ENCODE measurements at places on chromosomes 5 and 9. TPM values are rescaled to one million over a fixed set of nuclear protein-coding genes. Genes with fewer than 3 reads are reported as not detected.

NMUR2 gene
- not detected for total RNA-seq

DNA sequence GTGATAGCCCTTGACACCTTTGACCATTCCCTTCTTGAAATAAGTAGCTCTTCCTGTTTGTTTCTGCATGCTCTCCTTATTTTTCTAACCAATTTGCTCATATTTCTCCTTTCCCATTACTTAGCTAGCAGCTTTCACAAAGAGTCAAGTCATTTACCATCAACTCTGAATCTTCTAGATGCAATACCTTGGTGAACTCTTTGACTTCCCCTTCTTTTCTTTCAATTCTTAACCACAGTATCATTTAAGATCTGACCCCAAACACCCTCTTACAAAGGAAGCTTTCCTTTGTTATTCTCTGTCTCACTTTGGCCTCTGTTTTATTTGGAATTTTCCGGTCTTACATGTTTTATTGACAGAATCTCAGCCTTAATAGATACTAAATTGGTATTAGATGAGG, 14.0 kb downstream of the NFX1 start:
- DNase-seq: no peak

AGXT2 gene
- not detected for total RNA-seq

ABL1 gene
- 6.8 TPM for total RNA-seq

DNA sequence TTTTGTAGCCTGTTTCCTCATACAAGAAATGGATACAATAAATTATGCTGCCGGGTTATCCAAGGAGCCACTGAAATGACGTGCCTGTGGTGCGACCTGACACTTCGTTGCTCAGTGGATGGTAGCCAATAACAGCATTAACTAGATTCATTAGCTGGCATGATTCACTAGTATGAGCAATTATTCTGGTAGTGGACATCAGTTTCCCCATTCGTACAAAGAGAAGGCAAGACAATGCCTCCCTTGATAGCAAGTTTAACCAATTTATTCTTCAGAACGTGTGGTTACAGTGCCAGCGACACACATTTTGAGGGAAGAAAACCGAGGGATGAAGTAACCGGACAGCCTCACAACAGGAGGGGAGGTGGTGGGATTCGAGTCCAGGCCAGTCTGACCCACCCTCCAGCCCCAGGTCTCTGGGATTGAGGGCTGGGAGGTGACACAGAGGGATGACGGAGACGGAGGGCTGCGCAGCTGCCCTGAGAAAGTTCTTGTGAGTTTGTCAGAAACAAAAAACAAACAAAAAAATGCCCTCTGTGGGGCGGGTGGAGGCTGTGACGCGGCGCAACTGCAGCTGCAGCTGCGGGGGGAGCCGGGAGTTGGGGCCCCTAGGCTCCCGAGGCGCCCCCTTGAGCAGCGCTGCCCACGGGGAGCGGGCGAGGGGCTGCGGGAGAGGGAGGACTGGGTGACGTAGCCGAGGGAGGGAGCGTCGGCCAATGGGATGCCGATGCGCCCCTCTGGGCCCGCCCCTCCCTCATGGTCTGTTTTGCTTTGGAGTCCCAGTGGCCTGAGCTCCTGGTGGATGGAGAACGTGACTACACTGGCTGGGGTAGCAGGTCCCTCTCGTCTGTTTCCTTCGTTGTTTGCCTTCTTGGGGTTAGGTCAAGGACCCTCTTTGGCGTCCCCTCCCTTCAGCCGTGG, 10.9 kb downstream of the LHX2 start:
- DNase-seq: no peak

FTMT gene
- not detected for total RNA-seq
